ENCODE measurements at places on chromosomes 12 and 14. TPM values are rescaled to one million over a fixed set of nuclear protein-coding genes. Genes with fewer than 3 reads are reported as not detected.

The KRT5 gene
- not detected for total RNA-seq

The SDSL gene
- total RNA-seq: not detected

The LRRIQ1 gene
- not detected for total RNA-seq

The PMCH gene
- not detected for total RNA-seq

The TMEM121 gene
- total RNA-seq: 6.2 TPM

The PRR4 gene
- total RNA-seq: 1.8 TPM

The NKX2-1 gene
- not detected for total RNA-seq

The RNASE1 gene
- total RNA-seq: not detected

The GABARAPL1 gene
- 9.0 TPM for total RNA-seq

The RNU4-1 gene
- 1,844 TPM for total RNA-seq

The CPM gene
- total RNA-seq: 2.1 TPM

The CEBPE gene
- total RNA-seq: 0.96 TPM

The LAG3 gene
- 4.0 TPM for total RNA-seq

The INHBE gene
- total RNA-seq: not detected

The FBXO33 gene
- total RNA-seq: 20.6 TPM

The HOXC6 gene
- total RNA-seq: not detected

The PLEKHG7 gene
- total RNA-seq: not detected

The SERPINA4 gene
- not detected for total RNA-seq

The FOXN4 gene
- total RNA-seq: not detected

The PCED1B gene
- 105 TPM for total RNA-seq

The PCNX4 gene
- 29.6 TPM for total RNA-seq

The CD63 gene
- 114 TPM for total RNA-seq

The FZD10 gene
- not detected for total RNA-seq

The CCDC177 gene
- not detected for total RNA-seq

The KHNYN gene
- total RNA-seq: 75.8 TPM

The GPD1 gene
- 0.20 TPM for total RNA-seq

The RESF1 gene
- 179 TPM for total RNA-seq

The GPX2 gene
- not detected for total RNA-seq

The PTCSC3 gene
- total RNA-seq: not detected

The THTPA gene
- 13.4 TPM for total RNA-seq

The FAM186B gene
- total RNA-seq: 0.19 TPM

The RD3L gene
- not detected for total RNA-seq

The ACRBP gene
- total RNA-seq: 2.4 TPM

The ITPR2 gene
- total RNA-seq: 33.8 TPM

The SYCP3 gene
- total RNA-seq: 0.70 TPM

The CAPZA3 gene
- not detected for total RNA-seq
